ENCODE measurements at places on chromosomes 6 and 20. TPM values are rescaled to one million over a fixed set of nuclear protein-coding genes. Genes with fewer than 3 reads are reported as not detected.

DNA sequence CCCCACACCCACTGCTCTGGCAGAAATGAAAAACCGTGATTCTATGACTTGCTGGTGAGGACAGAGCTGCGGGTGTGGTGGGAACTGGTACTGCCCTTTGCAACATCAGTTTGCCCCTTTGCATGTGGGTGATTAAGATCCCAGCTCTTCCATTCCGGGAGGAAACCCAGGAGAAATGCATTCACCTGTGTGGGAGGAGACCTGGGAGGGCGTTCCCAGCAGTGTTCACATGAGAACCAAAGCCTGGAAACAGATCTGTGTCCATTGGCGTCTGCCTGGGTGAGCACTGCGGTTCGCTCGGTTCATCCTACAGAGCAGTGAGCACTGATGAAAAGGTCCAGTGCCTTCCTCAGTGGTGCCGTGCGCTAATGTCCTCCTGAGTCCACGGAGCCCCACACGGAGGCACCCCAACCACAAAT lies 89.7 kb downstream of the SMOC2 start:
- H3K27ac ChIP-seq = no peak overlapping the region
- H3K4me1 ChIP-seq = no peaks in the 10 kb centered on the region
- DNase-seq = no peak
- H3K36me3 ChIP-seq = no peaks in the 10 kb centered on the region
- no peak overlapping the region for H3K4me3 ChIP-seq

GRCh38 chr20:40931410-40932044 lies 97.1 kb upstream of the TOP1 start:
- H3K4me1 ChIP-seq = no peaks in the 10 kb centered on the region
- no peaks in the 10 kb centered on the region for H3K36me3 ChIP-seq
- no peak overlapping the region for H3K4me3 ChIP-seq
- H3K27ac ChIP-seq = no peak overlapping the region

DNA sequence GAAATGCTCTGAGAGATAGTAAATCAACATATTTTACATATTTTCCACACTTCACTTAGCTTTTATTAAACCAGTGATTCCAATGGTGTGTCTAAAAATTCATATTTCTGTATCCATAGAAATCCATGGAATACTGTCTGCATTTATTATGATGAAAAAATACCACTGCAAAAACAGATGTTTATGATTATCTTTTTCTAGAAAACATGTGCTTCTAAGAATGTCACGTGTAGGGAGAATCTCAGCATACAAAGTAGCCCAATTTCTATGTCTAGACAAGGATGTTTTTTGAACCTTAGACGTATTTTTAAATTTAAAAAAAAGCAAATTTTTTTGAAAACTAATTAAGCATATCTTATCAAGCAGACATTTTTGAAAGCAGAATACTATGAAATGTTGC lies 622.4 kb downstream of the TENT5A start:
- no peaks in the 10 kb centered on the region for H3K36me3 ChIP-seq
- H3K4me1 ChIP-seq = no peaks in the 10 kb centered on the region
- no peak for DNase-seq
- H3K27me3 ChIP-seq = no peaks in the 10 kb centered on the region
- no peak overlapping the region for H3K27ac ChIP-seq

DNA sequence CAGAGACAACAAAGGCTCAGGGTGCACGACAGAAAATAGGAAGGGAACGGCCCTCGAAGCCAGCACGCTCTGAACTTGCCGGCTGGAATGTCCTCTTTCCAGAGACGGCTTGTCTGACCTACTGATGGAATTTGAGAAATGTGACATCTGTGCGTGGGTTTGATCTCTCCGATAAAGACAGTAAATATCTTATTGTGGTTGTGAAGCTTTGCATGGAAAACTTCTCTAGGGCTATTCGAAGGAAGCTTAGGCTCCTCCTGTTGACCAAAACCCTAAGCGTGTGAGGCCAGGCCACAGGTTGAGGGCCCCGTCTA lies 247.3 kb downstream of the ZNF217 start:
- H3K36me3 ChIP-seq = no peaks in the 10 kb centered on the region
- no peak for DNase-seq
- no peaks in the 10 kb centered on the region for H3K4me1 ChIP-seq
- H3K27ac ChIP-seq = no peak overlapping the region
- no peaks in the 10 kb centered on the region for H3K27me3 ChIP-seq
- no peak overlapping the region for H3K4me3 ChIP-seq

DNA sequence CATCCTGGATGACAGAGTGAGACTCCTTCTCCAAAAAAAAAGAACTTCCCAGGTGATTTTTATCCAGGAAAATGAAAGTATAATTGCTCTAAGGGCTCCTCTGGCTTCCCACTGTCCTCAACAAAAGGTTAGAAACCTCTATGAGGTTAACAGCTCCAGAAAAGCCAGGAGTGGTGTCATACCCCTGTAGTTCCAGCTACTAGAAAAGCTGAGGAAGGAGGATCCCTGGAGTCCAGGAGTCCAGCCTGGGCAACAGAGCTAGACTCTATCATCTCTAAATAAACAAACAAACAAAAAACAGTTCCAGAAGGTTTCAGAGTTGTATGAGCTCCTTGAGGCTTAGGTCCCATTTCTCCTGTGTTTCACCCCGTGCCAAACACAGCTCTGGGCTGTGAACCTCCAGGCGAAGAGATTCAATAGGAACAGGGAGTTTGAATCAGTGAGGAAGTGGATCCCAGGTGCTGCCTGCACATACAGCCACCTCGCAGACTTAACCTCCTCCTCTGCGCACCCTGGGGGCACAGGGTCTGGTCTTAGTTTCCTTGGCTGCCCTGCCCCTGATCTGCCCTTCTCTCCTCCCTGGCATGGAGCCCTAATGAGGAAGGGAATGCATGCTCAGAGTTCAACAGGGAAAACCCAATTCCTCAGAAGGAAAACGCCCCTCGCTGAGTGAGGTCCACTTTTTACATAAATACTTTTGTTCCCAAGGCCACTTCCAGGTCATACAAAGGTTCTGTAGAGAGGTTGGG lies 31.0 kb downstream of the ZC3H12D start:
- peaks cover 14% of the 10 kb centered on the region for H3K4me1 ChIP-seq
- H3K27ac ChIP-seq = no peak overlapping the region
- H3K36me3 ChIP-seq = no peaks in the 10 kb centered on the region

RAB44 gene
- not detected for total RNA-seq

PCMTD2 gene
- total RNA-seq = 28.3 TPM
